ENCODE measurements at places on chromosomes 13 and 19.
A peak's percentile ranks its signal among the peaks of the same experiment; 100 is the strongest.

DNA sequence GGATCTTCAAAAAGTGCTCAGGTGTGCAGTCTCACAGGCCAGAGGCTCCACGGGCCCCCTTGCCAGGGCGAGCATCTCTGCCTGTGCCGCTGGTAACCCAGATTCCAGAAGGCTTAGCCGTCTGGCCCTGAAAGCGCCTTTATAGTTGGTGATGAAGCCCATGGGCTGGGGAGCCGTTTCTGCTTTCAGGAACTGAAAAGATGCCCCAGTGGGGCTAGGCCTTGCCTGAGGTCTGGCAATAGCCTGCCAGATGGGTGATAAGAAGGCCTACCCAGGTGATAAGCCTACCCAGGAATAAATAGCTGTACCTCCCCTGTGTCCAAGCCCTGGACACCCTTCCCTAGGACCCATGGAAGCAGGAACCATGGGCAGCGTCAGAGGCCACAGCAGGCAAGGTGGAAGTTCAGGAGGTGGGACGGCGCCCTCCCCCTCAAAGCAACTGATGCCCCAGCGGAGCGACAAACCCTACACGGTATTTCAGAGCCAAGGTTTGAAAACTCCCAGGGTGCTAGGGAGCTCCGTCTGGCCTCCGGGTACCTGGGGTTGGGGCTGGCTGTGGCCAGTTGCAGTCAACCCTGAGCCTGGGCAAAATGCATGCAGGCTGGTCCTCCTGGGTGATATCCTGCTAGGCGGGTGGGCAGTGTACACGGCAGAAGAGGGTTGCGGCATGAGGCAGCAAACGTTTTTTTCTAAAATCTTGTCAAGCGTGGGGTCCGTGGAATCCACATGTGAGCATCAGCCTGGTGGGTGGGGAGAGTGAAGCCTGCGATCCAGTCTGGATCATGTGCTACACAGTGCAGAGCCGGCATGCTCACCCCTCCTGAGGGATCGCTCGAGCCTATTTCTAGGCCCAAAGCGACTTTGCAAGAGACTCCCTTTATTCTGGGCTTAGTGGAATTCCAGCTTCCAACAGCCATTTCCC is 45.3 kb downstream of the ACTN4 start:
- no peak for DNase-seq

GRCh38 chr13:42064966-42065365 is 16.5 kb downstream of the DGKH start:
- no peak for DNase-seq

DNA sequence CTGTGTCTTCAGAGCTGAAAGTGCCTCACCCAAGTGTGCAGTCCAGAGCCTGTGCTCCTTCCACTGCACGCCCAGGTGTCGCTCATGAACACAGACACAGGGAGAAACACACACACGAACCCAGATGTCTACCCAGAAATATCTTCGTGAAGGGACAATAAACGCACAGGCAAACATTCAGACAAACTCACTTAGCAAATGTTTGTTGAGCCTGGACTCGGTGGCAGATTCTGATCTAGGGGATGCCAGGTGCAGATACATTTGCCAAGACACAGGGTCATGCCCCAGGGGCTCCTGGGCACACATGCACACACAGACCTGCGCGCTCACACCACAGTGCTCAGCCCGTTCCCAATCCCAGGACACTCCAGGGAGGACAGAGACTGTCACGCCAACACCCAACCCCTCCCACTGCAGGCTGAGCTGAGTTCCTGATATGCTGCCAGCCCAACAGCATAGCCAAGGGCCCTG is 31.9 kb downstream of the SCGB2B2 start:
- no peak for DNase-seq

DNA sequence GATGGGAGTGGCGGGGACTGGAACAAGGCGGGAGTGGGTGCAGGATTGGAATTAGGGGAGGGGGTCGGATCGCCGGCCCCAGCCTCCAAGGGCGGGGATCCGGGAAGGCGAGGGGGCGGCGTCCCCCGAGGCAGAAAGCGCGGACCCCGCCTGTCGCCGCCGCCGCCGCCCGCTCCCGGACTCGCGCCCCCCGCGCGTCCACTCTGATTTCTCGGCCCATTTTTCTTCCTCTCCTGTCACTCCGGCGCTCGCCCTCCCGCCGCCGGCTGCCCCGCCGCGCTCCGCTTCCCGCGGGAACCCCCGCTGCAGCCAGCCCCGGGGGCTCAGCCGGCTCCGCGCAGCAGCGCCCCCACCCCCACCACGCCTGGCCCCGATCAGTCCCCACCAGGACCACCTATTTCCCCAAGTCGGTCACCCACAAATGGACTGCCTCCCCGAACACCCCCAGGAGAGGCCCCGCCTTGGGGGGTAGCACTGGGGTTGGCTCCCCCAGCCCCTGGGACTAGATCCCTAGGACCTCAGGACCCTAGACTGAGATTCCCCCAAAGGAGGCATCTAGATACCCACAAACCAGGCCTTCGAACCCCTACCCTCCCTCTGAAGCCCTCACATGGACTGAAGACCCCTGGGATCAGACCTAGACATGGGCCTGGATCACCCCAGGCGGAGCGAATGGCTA is 12.6 kb upstream of the ERFL start:
- DNase-seq, result no peak

DNA sequence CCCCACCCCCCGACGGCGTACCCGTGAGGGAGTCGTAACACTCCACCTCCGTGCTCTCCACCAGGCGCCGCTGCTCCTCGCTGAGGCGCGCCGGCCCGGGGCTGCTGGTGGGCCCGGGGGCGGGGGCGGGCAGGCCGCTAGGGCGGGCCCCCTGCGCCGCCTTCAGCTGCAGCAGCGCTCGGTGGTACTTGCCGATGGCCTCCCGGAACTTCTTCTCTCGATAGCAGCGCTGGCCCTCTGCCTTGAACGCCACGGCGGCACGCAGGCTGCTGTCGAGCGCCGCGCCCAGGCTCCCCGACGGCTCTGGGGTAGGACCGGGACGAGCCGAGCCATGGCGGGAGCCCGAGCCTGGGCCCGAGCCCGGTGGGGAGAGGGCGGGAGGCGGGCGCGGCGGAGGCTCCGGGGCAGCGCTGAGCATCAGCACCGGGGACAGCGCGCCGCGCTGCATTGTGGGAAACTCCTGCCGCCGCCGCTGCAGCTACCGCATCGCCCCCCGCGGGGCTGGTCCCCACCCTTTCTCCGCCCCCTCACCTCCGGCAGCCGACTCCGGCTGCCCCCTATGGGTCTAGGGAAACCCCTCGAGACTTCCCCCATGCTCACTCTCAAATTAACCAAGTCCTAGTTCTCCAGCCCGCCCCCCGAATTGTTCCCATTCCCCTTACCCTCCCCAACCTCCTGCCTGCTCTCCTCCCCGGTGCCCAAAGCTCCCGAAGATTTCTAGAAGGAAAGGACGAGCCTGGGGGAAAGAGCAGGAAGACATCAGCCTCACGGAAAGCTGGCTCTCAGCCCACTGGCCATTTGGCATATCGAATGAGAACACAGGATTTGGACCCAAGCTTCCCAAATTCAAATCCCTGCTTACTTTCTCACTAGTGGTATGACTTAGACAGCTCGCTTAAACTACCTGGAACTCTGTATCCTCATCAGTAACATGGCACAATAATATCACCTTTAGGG is at the start of gene TTC9B:
TSS of gene TTC9B (minus strand) at position 451 of the 957 bp plus-strand sequence. CDS start at position 448, 3 bp downstream.
- DNase-seq, result peak; percentile 60

DNA sequence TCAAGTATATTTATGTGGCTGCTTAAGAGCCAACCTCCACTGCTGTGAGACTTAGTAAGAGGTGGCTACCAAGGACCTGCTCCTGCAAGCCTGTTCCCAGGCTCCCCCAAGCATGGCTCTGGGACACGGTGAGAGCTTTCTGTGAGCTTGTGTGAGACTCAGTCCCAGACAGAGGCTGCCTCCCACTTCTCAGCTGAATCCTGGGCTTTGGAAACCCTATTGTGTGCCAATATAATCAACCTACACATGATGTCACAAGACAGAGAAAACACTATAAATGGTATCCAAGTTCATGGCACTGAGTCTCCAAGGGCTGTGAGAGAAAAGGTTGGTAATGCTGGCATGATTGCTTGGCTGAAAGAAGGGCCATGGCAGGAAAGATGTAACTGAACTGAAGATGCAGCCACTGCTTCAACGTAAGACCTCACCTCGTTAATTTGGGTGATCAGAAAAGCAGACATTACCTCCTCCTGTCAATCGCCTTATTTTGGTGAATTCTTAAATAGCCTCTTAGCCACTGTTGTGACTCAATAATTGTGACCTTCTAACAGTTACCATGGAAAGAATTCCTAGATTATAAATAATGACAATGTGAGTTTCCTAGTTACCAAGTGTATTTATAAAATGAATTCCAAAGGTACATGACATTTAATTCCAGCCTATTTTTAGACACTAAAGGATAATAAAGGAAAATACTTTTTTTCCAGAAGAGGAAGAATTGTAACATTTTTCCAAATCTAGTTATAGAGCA is 332.0 kb downstream of the IRS2 start:
- no peak for DNase-seq

GRCh38 chr13:39051157-39051556 is 12.9 kb downstream of the NHLRC3 start:
- DNase-seq, result no peak

DNA sequence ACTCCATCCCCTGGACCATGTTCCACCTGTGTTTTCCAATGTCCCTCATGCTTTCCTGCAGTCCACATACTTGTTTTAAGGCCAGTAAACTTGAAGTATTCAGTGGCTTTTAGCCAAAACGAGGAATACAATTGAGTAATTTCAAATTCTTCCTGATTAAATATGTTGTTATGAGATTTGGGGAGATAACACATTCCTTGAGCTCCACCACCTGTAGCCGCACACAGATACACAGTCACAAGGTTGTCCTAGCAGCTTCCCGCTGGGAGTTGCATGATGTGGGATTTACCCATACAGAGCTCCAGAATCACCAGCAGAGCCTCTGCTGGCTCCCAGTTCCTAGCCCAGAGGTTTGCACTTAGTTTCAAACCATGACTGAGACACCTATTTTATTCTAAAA is 53.6 kb upstream of the FRY start:
- DNase-seq, result no peak

- no peak for DNase-seq
Measured at GRCh38 chr13:38042771-38043170, 173.2 kb upstream of the TRPC4 start.

DNA sequence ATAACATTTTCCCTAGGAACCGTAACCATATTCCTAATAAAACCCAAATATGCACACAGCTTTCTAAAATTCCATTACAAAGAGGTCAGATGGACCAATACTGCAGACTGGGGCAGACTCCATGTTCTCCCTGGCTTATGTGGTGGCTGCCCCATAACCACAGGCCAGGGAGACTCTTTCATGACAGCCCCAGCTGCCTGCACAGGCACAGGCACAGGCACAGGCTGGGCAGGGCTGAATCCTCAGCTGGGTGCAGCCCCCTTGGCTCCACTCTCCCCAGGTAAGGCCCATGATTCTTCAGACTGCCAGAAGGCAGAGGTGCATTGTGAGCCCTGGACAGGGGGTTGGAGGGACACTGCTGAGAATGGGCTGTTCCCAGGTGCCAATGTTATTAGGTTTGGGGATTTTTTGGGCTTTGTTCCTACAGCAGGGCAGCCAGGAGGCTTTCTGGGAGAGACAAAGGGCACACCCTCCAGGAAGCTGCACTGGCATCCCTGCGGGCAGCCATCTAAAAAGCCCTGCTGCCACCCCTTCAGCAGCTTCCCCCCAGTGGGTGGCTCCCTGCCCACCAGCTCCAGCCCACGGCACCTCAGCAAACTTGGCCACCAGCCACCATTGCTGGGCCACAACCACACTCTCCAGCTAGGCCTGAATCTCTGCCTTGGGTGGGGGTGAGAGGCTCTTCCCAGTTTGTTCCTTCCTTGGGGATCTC is 20.0 kb downstream of the DOCK9 start:
- DNase-seq, result no peak

DNA sequence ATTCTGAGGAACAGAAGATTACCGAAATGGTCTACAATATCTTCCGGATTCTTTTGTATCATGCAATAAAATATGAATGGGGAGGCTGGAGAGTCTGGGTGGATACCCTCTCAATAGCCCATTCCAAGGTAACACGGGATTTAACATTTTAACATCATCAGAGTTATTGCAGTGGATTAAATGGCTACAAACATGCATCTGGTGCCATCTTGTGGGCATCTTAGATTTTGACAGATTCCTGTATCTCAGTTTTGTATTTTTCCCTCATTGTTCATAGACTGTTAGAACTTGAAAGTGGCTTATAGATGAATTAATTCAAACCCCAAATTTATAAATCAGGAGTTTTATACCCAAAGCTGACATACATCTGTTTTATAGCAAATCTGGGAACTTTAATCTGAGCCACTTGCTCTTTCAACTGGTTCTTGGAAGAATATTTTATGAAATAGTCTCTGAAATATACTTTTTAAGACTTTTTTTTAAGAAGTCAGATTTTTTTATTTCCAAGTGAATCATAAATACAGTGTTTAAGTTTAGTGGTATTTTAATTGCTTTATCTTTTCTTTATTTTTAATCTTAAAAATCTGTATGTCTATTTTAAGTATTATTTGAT is 215.2 kb downstream of the NBEA start:
- no peak for DNase-seq

DNA sequence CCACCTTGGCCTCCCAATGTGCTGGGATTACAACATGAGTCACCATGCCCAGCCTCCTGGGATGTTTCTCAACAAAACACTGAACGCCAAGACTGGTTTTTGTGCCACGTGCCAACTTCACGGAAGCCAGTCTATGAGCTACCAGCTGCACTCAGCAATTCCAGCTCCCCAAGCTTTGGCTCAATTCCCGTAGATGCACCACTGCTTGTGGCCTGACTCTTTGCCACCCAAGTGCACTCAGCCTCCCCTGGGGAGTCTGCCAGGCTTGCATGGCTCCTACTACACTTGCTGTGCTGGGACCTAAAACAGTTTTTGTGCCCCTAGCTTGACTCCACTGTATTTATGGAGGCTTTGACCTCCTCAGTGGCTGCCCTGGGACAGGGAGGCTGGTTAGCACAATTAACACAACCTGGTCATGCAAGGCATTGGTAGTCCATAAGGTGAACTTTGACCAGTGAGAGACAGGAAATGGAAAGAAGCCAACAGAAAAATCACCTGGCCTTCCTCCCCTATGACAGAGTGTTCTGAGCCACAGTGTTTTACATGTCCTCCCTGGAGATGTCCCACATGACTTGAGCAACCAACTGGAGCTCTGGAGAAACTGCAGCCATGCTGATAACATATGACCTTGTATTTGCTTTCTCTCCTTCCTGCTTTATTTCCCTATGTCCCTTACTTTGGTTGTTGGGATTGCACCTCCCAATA is 1173.1 kb downstream of the UQCRFS1 start:
- no peak for DNase-seq

DNA sequence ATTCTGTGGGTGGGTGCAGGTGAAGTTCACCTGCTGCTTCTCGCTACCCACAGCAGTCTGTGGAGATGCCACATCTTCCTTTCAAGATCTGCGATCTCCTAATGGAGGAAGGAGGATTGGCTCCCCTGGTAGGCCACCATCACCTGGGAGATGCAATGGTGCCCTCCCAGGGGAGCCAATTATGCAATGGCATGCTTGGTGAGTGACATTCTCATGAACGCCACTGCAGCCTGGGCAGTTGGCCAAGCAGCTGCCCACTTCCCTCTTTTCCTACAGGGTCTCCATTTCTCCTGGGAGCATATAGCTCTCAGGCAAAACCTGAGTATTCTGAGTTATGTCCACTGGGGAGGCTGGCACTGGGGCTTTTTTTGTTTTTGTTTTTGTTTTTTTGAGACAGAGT is 83.5 kb upstream of the KCTD15 start:
- no peak for DNase-seq

Data from activated T-cell treated with anti-CD3 and anti-CD28 coated beads, Interleukin-2, amount 50 U/mL, for 48 hours (primary cell).